Pericardium fibroblast (primary cell): ENCODE measurements at places on chromosomes 6 and 20. TPM values are rescaled to one million over a fixed set of nuclear protein-coding genes. Genes with fewer than 3 reads are reported as not detected.

The PTK7 gene
- 171 and 174 TPM in 2 replicates for total RNA-seq

The LPA gene
- total RNA-seq: not detected in 2 replicates

The FYN gene
- 44.3 and 75.1 TPM in 2 replicates for total RNA-seq

The SYNDIG1 gene
- 0.68 TPM in 1 of 2 replicates, not detected in the other for total RNA-seq

The PPP1R14C gene
- total RNA-seq: not detected in 2 replicates

The HTR1E gene
- not detected in 2 replicates for total RNA-seq

The RBCK1 gene
- total RNA-seq: 117 and 150 TPM in 2 replicates

The TSPO2 gene
- not detected in 2 replicates for total RNA-seq

The TNFAIP3 gene
- 5.1 and 13.4 TPM in 2 replicates for total RNA-seq

The PSORS1C1 gene
- 0.82 and 16.1 TPM in 2 replicates for total RNA-seq

The CLPSL1 gene
- total RNA-seq: not detected in 2 replicates
